ENCODE measurements at places on chromosomes 6 and 20.

- no peak for DNase-seq
Observed at GRCh38 chr20:4519534-4519933, 202.2 kb upstream of the PRND start.

GRCh38 chr6:156980515-156980914, 203.3 kb downstream of the ARID1B start:
- DNase-seq = no peak

- no peak for DNase-seq
Observed at GRCh38 chr6:107744927-107745326, 79.2 kb downstream of the SCML4 start.

DNA sequence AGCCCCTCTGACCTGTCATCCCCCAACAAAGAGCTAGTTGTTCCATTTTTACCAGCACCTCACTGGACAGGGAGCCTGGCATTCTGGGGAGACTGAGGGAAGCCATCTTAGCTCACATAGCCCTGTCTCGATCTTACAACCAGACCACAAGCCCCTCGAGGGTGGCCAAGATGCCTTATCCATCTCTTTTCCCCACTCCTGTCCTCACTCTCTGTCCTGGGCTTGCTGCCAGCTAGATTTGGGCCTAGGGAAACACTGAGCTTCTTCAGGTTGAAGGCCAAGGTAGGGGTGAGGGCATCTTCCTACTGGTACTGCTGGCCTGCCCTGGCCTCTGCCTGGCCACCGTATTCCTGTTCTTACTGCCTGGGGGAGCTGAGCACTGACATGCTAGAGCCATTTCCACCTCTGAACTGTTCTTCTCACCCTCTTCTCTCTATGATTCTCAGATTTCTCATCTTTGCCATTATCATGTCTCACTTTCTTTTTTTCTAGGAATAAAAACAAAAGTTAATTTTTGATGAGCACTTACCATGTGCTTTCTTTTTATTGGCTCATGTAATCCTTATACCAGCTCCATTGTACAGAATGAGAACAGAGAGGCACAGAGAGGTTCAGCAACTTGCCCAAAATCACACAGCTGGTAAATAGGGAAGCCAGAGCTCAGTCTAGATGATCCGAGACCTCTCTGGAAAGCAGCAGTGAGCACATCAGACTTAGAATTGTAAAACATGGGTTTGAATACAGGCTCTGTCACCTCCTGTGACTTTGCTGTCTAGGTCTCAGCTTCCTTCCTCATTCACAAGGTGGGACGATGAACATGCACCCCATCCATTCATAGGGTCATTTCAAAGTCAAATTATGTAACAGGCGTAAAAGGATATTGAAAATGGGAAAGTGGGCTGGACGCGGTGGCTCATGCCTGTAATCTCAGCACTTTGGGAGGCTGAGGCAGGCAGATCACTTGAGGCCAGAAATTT, 28.7 kb downstream of the FGD2 start:
- no peak for DNase-seq

GRCh38 chr20:3864518-3864917, 17.9 kb downstream of the MAVS start:
- no peak for DNase-seq

DNA sequence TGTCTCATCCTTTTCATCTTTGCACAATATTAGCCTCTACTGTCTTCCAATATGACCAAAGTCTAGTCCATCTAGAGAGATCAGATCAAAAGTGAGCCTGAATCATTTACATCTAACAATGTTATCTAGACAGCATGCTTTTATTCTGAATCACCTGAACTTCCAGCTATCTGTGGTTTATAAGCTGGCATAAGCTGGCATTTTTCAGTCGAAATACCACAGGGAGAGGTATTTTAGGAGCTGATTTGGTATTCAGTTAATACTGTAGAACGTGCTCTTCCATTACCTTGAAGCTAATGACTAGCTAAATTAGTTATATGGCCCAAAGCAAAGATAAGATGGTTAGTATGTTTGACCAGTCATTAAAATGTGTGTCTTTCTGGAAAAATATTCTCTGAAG, 188.3 kb upstream of the AGPAT4 start:
- no peak for DNase-seq

- peak; percentile 29 for DNase-seq
Observed at GRCh38 chr20:9912858-9913434, 74.1 kb upstream of the PAK5 start.

DNA sequence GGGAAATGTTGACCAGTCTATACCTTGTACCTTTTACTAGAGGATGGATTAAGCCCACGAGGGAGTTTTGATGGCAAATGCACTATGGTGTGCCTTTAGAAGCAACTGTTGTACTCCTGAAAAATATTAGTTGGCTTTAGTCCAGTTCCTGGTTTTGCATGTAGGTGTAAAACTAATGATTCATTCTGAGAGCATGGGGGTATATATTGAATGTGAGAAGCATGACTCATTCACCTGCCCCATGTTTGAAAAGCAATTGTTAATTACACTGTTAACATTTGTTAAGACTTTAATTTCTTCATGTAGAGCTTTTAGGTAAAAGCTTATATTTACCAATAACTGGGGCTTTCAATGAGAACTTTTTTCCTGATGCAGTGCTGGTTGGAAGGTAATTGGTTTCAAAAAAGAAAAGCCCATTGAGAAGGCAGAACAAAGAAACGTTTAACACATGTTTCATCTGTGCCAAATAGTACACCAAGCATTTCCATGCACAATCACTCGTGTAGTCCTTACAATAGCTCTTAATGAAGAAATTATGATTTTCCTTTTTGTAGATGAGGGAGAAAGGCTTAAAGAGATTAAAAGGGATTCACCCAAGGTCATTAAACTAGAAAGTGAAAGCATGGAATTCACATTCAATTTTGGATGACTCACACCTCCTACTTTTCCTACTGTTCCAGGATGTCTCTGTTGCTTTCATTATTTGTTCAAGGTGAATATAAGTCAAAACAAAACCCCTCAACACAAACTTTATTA, 134.1 kb downstream of the CCDC170 start:
- no peak for DNase-seq

DNA sequence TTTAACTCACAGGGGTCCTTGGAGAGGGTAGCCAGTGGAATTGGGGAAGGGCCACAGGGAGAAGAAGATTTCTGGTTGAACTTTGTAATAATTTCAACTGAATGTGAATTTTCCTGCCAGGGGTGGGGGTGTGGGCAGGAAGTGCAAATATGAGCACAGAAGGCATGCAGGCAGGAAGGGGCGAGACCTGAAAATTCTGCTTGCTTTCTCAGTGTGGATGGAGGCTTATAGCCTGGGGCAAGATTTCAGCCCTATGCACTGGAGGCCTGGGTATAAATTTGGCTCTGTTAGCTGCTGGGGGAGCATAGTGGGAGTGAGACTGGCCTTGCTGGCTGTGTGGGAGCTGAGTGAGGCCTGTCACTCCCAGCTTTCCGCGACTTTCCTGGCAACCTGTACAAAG, 54.4 kb downstream of the PERP start:
- no peak for DNase-seq

GRCh38 chr20:43533060-43533459, 25.6 kb downstream of the L3MBTL1 start:
- no peak for DNase-seq

GRCh38 chr6:21284706-21285105, 308.8 kb upstream of the SOX4 start:
- DNase-seq = no peak

GRCh38 chr6:16694781-16695578, 66.3 kb downstream of the ATXN1 start:
- no peak for DNase-seq

DNA sequence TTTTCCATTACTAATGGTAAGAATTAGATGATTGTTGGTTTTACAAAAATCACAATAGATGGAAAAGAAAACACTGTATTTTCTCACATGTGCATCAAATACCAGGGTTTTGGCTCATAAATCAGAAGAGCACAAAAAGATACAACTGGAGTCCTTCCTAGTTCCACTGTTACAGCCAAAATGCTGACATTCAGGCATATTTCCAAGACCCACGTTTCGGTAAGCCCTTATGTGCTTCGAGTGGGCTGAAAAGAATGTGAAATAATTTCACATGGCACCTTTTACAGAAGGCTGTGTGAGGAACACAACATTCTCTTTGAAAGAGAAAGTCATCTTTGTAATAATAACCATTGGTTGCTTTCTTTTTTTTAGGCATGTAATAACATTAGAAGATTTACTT, 326.7 kb upstream of the FLRT3 start:
- no peak for DNase-seq

DNA sequence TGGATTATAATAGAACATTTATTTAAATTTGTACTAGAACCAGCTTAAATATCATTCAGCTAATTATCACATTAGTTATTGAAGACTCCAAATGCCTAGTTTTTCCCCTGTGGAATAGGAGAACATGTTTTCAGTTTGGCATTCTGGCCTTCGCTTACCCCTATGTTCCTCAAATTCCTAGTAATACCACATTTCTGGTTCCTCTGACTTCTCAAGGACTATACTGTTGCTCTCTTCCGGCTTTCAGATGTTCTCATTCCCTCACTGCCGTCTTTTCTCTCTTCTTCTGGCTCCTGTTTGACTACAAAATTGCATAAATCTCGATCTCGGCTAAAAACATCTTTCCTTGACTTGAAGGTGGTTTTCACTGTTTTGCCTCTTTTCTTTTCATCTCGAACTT, 71.8 kb upstream of the KHDRBS2 start:
- no peak for DNase-seq

GRCh38 chr6:28336284-28337120, 554 bp upstream of the ZSCAN31 start:
- no peak for DNase-seq

- peak; percentile 22 for DNase-seq
Observed at GRCh38 chr6:42864602-42865001, 14.8 kb upstream of the RPL7L1 start.

- DNase-seq = no peak
Observed at GRCh38 chr6:109323241-109323640, 59.0 kb downstream of the CD164 start.

GRCh38 chr6:156778454-156779205, 1.5 kb downstream of the ARID1B start:
- DNase-seq = peak; percentile 43

DNA sequence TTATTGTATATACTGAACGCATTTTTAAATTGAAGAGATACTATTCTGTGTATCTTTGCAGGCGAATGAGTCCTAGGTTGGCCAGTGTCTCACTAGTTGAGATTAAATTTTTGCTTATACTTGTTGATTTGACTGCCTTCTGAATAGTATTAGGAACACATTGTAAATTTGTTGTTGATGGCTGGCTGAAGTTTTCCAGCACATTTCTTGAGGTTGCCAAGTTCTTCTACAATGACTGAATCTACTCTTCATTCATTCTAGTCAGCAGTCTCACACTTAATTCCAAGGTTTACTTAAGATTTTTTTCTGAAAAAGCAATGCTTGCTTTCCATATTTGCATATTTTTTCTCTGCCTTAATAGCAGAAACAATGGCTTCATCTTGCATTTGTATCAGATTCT, 151.7 kb downstream of the ZFAND3 start:
- no peak for DNase-seq

- no peak for DNase-seq
Observed at GRCh38 chr6:43610431-43610830, 18.6 kb downstream of the GTPBP2 start.

DNA sequence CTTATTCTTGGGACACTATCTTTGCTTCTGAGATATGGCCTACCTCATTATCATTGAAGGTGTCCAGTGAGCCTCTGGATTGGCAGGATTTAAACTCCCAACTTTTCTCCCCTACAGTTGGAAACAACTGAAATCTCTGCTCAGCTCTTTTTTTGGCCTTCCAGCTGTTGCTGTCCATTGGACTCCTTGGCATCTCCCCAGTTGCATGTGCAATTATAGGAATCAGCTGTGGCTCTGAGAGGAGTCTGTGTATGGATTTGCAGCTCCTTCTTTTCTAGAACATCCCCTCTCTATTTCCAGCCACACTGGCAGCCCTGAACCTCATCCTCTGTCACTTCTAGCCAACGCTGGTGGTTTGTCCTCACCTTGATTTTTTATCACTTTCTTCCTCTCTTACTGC, 21.2 kb downstream of the RAB22A start:
- DNase-seq = no peak

DNA sequence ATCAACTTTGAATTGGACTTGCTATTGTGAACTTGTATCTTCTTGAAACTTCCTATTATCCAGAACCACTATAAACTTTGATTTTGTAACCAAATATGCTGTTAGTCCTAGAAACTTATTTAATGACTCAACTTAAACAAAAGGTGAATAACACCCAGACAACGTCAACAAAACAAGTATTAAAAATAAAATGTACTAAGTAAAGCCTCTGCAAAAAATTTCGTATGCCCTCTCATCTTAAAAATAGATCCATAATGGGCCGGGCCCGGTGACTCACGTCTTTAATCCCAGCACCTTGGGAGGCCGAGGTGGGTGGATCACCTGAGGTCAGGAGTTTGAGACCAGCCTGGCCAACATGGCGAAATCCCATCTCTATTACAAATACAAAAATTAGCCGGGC, 401.7 kb downstream of the ESR1 start:
- no peak for DNase-seq

GRCh38 chr6:148997865-148998264, 251.0 kb downstream of the UST start:
- peak; percentile 25 for DNase-seq

DNA sequence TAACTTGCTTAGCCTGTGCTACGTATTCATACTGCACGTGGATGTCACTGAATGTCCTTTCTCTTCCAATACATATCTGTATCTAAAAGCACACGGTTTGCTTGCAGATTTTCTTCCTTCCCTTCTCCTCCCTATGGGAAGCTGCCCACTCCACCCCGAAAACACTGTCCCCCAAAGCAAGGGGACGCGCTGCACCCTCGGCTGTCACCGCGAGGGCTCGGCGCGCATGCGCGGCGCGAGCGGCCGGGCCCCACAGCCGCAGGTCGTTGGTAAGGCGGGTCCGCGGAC, 659 bp downstream of the TMX4 start:
- DNase-seq = peak; percentile 90

DNA sequence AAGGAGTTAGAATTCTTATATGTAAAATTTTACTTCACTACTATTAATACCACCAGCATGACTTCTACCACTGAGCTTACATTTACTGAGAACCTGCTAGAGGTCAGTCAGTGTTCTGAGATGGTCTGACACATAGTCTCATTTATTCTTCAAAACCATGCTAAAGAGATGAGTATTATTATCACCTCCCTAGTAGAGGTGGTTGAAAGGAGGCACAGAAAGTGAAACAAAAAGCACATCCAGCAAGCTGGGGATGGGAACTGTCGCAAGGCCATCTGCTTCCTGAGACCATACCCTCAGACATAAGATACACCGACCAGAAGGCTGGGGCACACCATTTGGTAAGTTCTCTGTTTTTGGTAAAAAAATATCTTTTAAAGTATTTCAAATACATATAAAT, 137.7 kb downstream of the INSM1 start:
- no peak for DNase-seq

DNA sequence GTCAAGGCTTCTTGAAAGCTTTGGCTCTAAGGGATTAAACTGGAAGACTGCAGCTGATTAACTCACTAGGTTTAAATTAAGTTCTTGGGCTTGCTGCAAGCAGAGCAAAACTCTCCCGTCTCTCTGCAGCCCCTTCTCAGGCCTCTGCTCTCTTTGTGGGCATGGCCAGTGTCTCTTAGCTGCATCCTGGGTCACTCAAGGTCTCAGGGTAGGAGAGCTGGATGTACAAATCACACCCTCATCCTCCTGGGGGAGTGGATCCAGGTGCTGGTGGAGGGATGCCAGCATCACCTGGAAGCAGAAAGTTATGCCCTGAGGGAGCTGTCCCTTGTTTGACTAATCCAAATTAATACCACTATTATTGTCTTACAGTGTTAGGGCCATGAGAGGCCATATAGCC, 35.8 kb downstream of the GCM1 start:
- no peak for DNase-seq
